Stimulated activated CD4-positive, alpha-beta T cell treated with anti-CD3 and anti-CD28 coated beads, TNF-alpha, amount 100 ng/mL, for 4 hours (primary cell): ENCODE measurements at places on chromosomes 6 and 20.

DNA sequence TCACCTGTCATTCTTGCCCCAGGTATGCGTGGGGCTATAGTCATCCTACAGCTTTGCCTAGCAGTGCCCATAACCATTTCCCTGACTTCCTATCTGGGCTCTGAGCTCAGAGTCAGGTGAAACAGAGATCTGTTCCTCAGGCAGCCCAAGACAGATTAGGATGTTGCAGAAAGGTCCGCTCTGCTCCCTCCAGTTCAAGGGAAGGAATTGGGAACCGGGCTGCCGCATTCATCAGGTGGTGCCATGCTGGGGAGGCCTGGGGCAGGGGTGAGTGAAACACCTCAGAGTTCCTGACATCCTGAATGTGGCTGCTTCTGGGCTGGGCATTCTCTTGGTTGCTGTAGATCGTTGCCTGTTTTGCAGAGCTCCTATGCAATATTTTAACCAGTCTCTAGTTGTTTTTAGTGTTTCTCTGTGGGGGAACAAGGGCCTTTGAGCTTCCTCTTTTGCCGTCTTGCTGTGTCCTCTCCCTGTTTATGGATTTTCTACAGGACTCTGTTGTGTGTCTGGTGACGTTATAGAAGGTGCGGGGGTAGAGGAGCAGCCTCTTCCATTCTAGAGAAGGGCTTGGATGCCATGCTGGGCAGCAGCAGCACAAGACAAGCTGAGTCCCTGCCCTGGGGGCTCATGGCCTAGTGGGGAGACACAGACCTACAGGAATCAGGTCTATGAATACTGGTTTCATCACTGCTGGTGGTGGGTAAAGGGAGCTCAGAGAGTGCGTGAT lies 9.2 kb downstream of the ENTPD6 start:
- DNase-seq, result no peak

DNA sequence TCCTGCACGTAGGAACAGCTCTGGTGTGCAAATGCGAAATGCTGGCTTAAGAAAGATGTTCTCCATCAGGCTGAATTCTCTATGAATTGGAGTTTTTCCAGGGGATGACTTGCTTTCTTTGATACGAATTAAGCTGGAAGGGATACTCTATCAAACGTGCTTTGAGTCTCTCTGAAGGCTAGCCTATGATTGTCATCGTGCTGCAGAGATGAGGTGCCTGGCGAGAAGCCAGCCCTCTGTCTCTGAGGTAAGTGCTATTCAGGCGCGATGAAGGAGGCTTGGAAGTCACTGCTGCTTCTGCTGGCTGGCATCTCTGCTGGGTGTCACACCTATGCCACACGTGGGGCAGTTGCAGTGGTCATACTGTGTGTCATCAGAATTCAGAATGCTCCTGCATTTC lies 223.7 kb downstream of the TAF4 start:
- DNase-seq, result no peak

- no peak for DNase-seq
Measured at GRCh38 chr6:99333068-99333467, 16.4 kb downstream of the FAXC start.

DNA sequence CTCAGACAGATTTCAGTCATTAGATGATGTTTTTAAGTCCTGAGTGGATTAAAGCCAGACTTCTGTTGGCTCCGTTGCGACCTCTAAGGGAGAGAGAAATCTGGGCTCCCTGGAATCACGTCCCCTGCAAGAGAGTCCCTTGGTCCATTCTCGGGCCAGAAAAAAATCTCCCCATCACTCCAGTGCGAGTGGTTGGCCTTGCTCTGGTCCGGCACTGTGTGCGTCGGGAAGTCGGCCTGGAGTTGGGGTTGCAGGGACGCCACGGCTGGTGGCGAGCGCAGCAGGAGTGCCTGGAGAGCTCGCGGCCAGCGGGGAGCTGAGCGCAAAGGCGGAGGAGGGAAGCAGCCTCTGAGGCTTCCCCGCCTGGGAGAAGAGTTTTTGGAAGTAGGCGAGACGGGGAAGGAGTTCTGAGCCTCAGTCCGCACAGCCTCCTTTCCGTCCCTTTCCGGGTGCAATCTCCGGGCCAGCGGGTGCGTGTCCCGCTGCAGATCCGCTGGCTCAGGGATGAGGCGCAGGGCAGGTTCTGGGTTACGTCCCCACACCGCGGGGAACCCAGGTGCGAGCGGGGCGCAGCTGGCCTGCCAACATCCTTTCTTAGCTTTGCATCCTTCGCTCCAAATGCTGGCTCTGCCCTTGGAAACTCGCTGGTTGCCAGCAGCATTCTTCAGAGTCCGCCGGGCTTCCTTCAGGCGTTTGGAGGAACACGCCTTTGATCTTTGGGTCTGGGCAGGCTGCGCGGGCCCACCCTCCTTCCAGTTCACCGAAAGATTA lies 6.8 kb downstream of the TCF21 start:
- DNase-seq, result no peak

DNA sequence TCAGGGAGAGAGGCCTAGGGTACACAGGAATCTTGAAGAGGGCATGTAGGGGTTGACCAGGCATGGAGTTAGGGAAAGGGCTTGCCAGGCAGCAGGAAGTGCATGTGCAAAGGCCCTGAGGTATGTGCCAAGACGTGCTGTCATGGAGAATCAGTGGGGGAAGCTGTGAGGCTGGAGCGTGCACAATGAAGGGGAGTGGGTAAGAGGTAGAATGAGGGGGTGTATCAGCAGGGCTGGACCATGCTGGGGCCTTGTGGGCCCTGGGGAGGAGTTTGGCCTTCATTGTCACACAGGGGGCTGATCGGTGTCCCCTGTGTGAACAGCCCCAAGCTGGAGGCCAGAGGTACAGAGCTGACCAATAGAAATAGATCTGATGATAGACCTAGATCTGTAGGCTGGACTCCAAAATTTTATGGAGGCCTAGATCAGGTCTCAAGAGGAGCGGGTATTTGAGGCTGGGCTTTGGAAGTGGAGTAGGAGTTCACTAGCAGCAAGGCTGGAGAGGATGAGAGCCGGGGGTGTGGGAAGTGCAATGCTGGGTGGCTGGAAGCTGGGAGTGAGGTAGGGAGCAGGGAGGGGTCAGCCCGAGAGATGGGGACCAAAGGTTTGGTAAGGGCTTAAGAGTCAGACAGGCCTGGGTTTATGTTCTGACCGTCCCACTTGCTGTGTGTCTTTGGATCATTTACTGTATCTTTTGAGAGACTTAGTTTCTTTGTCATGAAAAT lies 3.0 kb downstream of the SRC start:
- no peak for DNase-seq

DNA sequence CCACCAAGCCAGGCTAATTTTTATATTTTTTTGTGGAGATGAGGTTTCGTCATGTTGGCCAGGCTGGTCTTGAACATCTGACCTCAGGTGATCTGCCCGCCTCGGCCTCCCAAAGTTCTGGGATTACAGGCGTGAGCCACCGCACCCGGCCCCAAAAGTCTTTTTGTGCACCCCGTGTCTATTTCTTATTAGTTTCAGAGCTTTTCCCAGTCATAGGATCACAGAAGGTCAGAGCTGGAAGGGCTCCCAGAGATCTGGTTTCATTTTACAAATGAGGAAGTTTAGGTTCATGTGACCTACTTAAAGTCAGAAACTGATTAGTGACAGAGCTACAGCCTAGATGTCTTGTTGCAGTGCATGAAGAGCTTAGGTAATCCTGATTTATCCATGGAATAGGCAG lies 1.6 kb upstream of the OGFRL1 start:
- no peak for DNase-seq

- DNase-seq, result no peak
Measured at GRCh38 chr6:21371676-21372171, 221.8 kb upstream of the SOX4 start.

GRCh38 chr6:137846772-137847313 lies 20.2 kb upstream of the TNFAIP3 start:
- DNase-seq, result no peak
